AG08395 (cell line): ENCODE measurements at places on chromosomes 4 and X.

DNA sequence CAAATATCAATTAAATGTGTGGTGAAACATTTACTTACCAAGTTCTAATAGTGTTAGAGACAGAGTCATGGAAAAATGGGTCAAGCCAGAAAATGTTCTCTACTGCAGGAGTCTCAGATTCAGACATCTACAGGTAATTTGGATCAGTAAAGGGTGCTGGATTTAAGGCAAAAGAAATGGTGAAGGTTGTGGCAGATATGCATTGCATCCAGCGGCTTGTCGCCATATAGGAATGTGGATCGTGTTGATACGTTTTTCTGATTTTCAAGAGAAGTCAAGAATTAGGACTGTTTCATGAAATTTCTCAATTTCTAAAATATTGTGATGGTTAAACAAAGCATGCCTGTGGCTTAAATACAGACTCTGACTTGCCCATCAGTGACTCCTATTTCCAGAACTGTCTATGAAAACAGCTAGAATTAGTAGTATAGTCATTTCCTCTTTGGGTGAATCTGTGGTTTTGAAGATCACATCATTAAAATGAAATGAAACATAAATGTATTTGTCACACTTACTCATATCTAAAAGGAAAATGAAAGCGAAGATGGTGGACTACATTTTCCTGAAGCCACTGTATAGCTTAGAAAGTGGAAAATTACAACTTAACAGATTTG is 110.1 kb upstream of the VEGFC start:
- DNase-seq = peak; percentile 72

DNA sequence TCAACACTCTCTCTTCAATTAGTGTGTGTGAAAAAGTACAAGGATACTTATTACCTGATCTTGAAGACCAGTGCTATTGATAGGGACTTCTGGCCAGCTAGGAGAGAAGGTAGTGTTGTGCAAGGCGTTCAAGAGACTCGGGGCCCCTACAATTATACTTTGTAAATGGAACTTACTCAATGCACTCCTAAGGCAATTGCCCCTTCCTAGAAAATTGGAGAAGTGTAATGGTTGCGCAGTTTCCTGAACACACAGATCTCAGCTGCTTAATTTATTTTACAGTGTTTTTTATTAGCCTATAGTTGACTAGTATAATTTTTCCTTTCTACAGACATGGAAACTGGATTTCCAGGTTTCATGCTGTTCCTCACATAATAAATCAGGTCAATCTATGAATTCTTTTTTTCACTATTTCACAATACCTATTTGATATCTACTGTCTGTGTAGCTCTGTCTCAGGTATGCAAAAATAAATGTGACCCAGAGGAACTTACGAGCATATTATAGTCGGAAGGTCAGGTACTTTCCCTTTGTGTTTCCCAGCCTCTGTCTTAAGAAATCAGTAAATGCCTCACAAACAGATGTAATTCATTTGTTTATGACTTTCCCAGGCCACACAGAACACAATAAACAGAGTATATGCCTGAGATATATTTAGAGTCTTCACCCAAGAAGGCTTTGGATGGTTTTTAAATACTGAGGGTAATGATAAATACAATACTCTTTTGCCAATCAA is 89.1 kb upstream of the TET2 start:
- no peak for DNase-seq

DNA sequence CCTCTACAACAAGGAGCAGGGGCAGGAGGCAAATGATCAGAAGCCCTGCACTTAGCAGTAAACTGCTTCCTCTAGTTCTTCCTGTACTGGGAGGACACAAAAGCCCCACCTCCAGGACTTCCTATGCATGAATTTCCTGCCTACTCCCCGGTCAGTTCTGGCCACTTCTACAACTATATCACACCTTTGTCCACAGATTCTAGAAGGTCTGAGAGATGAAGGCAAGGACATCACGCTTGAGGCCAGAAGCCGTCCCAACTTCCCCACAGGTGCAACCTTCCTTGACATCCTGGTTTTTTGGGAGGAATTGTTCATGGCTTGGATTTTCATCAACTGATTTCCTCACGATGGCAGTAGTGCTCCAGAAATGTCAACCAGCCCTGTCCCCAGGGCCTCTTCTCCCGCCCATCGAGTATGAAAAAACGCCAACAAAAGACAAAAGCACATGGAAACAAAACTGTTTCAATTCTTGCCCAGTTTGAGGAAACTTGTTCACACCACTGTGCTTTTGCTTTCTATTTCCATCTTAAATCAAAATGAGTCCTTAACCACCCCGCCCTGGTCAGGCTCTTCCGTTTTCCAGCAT is 206.5 kb upstream of the STK26 start:
- peak; percentile 74 for DNase-seq

- DNase-seq = no peak
These were observed 452.9 kb upstream of the EPHA5 start for GRCh38 chr4:66123190-66123589.

GRCh38 chr4:79331126-79331876 is 5.4 kb upstream of the NAA11 start:
- DNase-seq = no peak

- DNase-seq = no peak
These were observed 195.2 kb upstream of the STK26 start for GRCh38 chrX:131827935-131828334.

DNA sequence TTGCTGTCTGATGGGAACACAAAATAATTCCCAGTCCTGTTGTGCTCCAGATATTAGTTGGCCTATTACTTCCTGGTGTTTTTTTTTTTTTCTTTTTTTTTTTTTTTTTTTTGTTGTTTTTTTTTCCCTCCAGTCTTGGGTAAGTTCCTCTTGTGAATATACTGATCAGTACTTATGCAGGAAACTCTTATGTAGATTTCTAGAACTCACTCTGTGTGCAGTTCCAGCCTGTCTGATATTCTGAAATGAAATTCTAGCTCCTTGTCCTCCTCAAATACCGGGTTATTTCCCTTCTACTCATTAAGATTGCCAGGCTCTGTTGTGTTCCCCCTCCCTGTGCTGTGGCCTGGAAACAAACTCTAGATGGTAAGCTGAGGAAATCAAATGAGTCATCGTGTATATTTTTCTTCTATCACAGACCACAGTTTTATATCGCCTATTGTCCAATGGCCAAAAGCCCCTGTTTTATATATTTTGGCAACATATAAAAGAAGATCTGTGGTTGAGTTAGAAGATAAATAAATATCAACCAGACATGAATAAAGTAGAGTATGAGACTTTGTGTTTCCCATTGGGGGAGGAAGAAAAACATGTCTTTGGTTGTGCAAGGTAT is 124.3 kb upstream of the UGT8 start:
- no peak for DNase-seq

- DNase-seq = no peak
These were observed 75.3 kb downstream of the BCOR start for GRCh38 chrX:40022421-40022820.

DNA sequence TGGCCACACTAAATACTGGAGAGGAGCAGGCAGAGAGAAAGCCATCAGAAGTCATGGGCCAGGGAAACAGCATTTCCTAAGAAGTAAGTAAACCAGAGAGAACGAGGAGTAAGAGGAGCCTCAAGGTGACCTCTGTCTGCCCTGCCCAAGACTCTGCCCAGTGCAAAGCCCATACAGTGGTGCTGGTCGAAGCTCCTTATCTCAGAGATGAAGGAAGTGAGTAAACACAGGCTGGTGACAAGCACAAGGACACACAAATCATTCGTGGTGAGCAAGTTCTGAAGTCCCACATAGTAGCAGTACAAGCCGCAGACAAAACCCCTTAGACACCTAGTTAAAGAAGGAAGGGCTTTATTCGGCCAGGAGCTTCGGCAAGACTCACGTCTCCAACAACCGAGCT is 62.7 kb downstream of the DCTD start:
- no peak for DNase-seq

GRCh38 chrX:24480400-24480865 is 15.3 kb downstream of the PDK3 start:
- DNase-seq = no peak

- peak; percentile 98 for DNase-seq
These were observed at the start of gene COMMD8 for GRCh38 chr4:47463235-47463956. Gene COMMD8, minus strand, starts transcription at chr4:47463702. Its CDS starts 51 bp downstream, at chr4:47463651.

GRCh38 chr4:8039853-8040252 is 100.2 kb upstream of the AFAP1 start:
- DNase-seq = no peak

- DNase-seq = peak; percentile 62
These were observed 8.7 kb downstream of the SMIM10 start for GRCh38 chrX:134999469-134999868.

- no peak for DNase-seq
These were observed 10.9 kb upstream of the TMPRSS11D start for GRCh38 chr4:67894659-67895058.

DNA sequence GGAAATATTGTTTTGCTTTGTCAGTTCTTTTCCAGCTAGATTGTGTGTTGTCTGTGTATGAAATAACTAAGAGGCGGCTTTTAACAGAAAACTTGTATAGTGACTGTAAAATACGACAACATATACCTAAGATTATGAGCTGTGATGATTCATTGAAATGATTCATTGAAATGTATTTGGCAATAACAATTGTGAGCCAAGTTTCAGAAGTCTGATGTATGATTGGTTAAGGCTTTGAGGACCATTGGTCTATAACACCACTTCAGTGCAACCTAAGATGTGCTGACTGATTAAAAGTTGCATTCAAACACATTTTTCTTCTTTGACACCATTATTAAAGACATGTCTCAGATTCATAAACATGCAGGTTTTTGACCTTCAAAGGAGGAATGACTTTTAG is 76.6 kb downstream of the PTPN13 start:
- peak; percentile 5 for DNase-seq

DNA sequence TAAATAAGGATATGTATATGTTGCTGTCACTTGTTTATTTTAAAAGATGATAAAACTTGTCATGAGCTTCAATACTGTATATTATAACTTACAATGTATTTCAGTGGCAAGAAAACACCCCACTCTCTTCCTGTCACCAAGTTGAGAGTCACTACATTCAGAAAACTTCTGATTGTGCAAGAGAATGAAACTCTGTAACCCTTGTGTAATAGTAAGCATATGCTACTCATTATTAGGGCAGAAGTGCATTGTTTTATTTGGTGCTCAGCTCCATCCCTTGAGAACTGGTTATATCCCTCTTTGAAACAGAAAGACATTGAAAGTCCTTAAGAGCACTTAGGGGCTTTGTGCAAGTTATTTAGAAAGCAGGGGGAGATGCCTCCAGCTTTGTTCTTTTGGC is 594.5 kb downstream of the ARAP2 start:
- DNase-seq = no peak

GRCh38 chrX:71182871-71183270 is 38.2 kb downstream of the NLGN3 start:
- DNase-seq = no peak

DNA sequence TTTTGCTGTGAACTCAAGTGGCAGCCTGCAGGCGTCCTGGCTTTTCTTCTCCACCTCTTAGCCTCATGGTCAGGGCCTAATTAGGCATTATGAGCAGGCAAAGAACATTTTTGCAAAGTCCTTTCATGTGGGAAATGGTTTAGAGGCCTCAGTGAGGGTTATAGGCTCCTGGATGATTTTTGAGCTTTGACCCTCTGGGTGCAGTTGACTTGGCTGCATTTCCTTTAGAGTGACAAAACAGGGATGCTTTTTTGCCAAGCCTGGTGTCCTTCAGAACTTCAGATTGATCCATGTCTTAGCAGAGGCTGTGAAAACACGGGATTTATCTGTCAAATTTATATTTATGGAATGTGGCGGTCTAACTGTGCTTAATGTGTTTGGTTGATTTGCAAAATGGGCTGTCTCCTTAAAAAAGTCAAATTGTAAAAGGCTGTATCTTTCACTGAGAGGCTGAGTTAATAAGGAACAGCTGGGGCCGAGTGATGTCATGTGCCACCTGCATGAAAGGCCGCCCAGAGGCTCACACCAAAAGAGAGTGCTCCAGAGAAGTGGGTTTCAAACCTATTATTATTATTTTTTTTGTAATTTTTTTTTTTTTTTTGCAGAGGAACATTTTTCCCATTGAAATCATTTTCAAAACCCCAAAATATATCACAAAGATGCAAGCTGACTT is 192.2 kb upstream of the ARX start:
- no peak for DNase-seq

DNA sequence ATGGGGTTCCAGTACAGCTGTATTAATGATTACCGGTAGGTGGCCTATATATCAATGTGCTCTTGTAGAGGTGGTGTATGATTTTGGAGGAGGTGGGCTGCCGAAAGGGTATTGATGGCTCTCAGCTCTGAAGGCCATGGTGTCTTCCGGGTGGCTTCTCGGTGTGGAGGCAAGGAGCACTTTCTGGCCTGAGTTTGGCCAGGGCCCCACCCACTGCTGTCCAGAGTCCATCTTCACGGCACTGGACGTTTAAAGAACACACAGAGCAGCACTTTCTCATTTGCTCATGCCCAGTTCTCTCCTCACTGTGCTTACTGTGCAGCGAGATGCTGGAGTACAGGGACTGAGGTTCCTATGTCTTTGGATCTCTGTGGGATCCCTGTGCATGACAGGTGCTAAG is 16.1 kb downstream of the BST1 start:
- DNase-seq = no peak

GRCh38 chrX:1743105-1743504 is 128.2 kb downstream of the ASMT start:
- no peak for DNase-seq

GRCh38 chr4:68272860-68273259 is 27.4 kb upstream of the TMPRSS11B start:
- peak; percentile 5 for DNase-seq

GRCh38 chr4:143055997-143056396 is 128.7 kb upstream of the USP38 start:
- DNase-seq = no peak

DNA sequence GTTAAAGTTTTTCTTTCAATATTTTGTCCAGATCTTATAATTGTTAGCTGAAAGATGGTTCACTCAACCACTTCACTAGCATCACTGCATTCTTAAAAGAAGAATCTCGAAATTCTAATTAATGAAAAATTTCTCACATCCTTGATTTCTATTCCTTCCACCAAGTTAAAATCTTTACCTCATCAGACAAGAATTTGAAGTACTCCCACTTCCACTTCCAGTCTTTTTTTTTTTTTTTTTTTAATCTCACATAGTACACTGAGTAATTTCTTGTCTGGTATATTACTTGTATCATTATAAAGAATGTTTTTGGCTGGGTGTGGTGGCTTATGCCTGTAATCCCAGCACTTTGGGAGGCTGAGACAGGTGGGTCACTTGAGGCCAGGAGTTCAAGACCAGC is 73.2 kb downstream of the FBXW7 start:
- peak; percentile 13 for DNase-seq

DNA sequence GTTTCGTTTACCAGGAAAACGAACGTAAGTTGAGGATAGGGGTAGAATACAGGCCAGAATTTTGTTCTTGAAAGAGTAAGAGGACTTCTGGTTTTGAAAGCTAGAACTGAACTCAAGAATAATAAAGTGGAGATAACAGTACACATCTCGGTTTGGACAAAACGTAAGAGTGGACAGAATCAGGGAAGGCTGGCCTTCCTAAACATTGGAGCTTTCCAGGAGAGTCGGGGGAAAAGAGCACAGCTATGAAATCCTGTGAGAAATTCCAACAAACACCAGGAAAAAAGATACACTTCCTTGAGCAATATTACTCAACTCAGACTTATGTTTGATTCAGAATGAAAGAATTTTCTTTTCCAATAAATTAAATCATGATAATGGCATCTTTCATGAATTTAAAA is 1.2 kb downstream of the CTSO start:
- DNase-seq = peak; percentile 48
